ENCODE measurements at places on chromosomes 4 and X.
A peak's percentile ranks its signal among the peaks of the same experiment; 100 is the strongest.

GRCh38 chr4:71188156-71188640 is 150.6 kb upstream of the SLC4A4 start:
- DNase-seq = no peak

DNA sequence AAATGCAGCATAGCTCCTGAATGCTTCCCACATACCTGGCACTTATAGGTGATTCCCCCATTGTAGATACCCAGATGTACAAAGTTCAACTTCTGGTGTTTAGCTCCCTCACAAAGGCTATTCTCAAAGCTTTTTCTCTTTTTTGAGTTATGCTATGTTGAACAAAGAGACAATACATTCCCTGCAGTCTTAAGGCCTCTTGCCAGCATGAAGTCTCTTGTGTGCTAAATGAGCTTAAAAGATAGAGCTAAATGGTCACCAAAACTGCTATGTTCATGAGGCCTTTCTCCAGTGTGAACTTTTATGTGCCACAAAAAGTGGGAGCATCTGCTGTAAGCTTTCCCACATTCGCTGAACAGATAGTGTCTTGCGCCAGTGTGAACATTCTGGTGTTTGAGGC is 111.2 kb upstream of the TMEM47 start:
- no peak for DNase-seq

- DNase-seq = no peak
Observed at GRCh38 chr4:20512033-20512792, 188.0 kb upstream of the PACRGL start.

DNA sequence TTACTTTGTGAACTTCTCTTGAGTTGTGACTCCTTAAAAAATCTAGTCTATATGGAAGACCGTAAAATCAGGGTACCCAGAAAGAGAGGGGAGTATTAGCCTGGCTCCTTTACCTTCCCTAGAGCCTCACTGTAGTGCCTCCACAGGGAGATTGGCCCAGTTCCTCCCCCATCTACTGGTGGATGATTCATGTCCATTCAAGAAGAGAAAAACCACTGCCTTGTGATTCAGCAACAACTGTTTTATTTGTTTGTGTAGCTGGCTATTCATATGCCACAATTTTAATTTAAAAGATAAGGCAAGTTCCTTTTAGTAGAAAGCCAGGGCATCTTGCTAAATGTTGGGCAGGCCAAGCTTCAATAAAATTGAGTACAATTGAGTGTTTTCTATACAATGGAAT is 221.8 kb upstream of the KCNIP4 start:
- DNase-seq = no peak

DNA sequence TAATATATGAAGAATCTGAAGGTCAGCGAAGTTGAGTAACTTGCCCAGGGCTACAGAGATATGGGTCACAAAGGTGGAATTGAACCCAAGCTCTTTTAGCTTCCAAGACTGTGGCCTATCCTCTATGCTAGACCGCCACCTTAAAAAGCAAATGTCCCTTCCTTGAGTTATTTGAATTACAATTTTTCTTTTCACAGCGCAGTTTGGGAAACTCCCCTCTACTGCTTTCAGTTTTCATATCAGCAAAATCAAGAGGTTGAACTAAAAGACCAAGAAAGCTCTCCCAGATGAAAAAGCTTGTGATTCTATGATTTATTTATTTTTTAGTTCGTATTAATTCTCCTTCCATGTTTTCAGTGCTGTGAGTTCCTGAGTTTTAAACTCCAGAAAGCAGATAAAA is 174.5 kb upstream of the C1QTNF7 start:
- no peak for DNase-seq

DNA sequence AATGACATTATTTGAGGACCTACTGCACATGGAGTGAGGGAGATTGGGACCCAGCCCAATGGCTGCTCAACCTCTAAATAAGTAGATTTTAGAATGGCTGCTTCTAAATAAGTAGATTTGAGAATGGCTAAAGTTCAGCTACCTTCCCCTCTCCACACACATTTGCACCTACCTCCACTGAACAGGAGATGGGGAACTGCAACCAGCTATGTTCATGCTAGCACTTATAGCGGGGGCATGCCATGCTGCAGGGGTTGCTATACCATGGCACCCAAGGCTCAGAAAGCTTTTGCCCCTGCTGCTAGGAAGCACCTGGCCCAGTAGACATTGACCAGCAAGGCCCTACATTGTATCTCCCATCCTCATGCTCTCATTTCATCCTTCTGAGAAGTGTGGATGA is 70.2 kb upstream of the MAOA start:
- no peak for DNase-seq

DNA sequence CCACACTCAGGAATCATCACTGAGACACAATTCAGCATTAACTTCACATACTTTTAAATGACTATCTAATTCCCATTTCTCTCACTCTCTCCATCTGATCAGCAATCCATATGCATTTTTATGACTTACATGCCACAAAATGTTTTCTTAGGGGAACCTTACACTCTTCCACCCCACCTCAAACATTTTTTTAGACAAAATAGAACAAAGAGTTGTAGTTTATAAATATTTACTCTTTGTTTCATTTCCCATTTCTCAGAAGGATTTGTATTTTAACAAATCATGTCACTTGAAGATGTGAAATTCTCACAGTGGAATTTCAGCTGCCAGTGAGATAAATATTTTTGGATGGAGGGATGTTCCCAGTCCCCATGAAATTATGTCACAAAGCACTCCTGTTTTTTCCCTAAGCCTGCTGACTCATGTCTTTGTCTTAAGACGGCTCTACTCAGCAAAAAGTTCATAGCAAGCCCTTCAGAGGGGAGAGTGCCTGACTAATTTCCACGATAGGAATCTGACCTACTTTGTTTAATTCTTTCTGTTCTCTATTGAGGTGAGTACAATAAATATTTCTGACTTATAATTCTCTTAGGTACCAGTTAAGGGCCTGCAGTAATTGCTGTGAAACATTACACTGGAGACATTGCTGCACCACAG is 257.7 kb downstream of the THOC2 start:
- DNase-seq = no peak

GRCh38 chr4:118898684-118899138 is 10.1 kb downstream of the SYNPO2 start:
- no peak for DNase-seq

DNA sequence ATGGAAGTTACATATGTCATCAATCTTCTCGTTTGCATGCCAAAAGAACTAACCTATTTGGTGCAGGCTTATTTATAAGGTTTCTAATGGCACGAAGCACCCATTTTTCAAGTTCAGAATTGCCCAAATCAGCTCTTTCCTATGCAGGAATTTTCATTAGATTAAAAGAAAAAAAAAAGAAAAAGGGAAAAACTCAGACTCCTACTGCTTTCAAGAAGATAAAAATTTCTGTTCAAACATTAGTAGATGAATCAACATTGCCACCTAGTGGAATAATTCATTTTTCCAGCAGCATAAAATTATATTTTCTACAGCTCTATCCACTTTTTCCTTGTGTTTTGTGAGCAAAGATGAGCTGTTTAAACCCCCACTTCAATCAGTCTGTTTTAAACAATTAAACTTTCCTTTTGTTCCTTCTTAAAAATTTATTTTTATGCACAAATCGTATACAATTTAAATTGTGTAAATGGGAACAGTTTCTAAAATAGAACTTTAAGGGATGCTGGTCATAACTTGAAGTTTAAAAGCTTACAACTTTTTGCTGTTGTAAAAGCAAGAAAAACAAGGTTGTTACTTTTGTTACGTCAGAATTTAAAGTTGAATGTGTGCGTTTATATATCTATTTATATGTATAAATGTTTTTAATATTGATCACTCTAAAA is 309.9 kb downstream of the ARAP2 start:
- DNase-seq = no peak

DNA sequence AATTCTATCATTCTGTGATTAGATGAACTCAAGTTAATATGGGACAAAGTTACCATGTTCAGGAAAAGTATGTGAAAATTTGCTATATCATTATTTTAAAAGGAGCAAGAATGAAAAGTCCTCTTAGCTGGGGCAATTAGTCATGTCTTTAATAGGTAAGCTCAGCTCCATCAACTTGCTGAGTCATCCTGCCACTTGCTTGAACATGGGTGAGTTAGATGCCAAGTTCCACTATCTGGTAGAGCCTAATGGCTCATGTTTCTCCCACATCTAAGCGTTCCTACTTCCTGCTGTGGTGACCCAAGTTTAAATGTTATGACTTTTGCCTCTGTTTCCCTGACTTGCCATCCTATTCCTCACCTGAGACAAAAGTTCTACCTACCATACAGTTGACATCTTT is 276.8 kb downstream of the ZNF674 start:
- DNase-seq = no peak

DNA sequence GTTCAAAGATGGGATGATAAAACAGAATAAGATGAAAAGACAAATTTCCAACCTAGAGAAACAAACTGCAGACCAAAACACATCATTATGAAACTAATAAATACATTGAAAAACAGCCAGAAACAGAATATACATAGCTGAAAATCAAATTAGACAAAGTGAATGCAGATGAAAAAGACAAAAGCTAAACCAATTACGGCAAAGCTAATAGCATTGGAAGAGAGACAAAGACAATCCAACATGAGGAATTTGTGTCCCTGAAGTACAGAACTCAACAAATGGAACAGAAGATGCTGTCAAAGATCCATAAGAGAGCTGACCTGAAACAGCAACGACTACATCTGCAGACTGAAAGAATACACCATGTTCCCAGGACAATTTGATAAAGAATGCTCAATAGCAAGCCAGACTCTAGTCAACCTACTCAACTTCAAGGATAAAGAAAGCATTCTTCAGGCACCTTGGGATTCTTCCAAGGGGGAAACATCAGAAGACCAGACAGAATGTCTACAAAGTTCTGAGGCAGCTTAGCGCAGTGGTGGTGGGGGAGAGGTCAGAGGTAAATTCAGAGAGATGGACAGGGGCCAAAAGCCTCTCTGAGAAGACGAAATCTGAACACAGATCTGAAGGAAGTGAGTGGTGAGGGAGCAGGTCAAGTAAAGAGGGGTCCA is 27.4 kb upstream of the IRAK1 start:
- DNase-seq = no peak

DNA sequence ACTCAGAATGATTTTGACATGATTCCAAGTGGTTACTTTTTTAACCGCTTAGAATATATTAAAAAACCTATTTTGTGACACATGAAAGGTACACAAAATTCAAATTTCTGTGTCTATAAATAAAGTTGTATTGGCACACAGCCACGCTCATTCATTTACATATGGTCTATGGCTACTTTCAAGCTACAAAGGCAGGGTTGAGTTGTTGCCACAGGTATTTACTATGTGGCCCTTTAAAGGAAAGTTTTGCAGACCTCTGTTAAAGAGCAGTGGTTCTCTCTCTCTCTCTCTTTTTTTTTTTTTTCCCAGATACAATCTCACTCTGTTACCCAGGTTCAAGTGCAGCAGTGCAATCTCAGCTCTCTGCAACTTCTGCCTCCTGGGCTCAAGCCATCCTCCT is 23.0 kb downstream of the GPM6B start:
- no peak for DNase-seq

GRCh38 chr4:6776920-6777635 is 5.4 kb upstream of the KIAA0232 start:
- no peak for DNase-seq

DNA sequence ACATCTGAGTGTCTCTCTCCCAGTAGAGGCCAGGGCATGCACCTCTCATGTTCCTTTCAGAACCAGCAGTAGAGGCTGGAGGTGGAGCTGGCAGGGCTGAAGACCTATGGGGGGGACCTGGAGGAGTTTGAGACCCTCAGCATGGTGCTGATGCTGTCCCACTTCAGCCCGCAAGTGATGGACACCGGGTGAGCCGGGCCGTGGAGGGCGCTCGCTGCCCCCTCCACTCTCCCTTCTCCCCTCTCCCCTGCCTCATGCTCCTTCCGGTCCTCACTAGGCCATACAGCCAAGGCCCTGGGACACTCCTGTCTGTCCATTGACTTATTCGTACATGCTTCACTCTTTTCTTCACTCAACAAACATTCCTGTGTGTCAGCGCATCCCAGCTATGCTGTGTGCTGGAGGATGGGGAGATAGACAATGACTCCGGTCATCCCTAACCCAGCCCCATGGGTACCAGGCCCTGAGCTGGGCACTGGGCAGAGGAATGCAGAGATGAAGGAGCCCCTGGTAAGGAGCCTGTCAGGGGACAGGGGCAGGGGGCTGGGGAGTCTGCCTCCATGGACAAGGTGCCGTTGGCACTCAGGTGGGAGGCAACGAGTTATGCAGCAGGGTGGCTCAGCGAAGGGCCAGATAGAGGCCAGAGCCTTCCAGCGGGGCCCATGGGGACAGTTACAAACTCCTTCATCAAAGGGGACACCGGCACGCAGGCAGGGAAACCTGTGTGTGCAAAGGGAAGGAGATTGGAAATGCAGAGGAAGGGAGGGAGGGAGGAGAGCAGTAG is 28.4 kb upstream of the WFS1 start:
- no peak for DNase-seq

DNA sequence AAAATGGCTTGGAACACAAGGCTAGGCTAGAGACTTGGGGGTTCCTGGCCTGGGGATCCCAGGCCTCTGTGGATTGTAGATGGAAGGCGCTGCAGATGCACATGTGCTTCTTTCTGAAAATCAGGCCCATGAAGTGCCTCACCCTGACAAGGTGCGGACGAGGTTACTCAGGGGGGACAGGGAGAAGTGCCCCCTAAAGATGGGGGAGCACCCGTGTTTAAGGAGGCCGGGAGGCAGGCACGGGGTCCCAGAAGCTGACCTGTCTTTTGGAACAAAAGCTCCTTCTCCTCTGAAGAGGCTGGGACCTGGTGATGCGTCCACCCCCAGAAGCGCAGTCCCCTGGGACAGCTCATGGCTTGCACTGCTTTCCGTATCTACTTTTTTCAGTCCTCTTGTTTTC is 2.4 kb downstream of the PDZD4 start:
- no peak for DNase-seq

GRCh38 chr4:145014365-145014764 is 83.6 kb downstream of the ANAPC10 start:
- DNase-seq = no peak

DNA sequence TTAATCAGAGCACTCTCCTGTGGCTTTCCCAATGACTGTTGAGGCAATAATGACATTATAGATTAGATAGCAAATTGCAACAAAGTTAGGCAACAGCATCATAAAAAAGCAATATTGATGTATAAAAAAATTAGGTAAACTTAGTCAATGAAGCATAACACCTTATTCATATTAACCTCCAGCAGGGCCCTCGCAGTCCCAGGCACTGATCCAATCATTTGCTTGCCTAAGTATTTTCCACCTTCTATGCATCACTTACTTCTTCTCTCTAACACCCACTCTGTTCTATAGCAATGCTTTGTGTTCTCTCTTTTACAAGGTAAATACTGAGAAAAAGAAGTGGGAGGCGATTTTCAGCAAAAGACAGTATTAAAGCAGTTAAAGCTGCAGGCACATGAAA is 833.5 kb upstream of the ADGRL3 start:
- no peak for DNase-seq

GRCh38 chr4:90419124-90419711 is 292.0 kb downstream of the CCSER1 start:
- DNase-seq = peak; percentile 4
